ENCODE measurements at places on chromosomes 3 and 15.

GRCh38 chr3:64300790-64301423 is 75.6 kb upstream of the PRICKLE2 start:
- peak; percentile 53 for DNase-seq

GRCh38 chr3:186261638-186262037 is 100.4 kb downstream of the DGKG start:
- no peak for DNase-seq

GRCh38 chr3:127137113-127137512 is 55.8 kb upstream of the PRR23E start:
- DNase-seq: no peak

DNA sequence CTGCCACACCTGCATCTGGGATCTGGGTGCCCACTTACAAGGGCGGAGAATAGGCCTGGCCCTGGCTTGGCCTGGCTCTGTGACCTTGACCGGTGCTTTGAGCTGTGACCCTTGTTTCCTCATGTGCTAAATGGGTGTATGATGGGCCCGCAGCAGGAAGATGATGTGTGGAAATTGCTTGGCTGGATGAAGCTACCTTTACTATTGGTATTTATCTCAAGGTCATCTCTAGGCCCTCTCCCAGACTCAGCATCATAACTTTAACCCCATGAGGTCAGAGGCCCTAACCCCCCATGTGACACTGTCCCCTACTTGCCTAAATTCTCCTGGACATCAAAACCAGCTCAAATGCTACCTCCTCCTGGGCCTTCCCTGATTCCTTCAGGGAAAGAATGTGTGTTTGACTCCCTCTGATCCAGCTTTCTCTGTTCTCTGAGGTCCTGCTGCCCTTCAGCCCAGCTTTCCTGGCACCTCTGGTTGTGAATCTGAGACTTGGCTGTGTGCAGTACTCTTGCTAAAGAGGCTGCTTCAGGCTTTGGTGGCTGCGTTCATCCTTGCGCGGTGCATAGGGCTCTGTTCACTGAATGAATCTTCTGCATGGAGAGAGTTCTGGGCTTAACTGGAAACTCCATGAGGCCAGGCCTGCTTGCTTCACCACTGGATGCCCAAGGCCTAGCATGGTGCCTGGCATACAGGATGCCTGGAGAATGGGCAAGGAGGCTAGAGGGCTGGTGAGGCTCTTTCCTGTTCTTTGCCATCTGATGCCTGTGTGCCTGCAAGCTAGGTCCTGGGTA is 25.2 kb upstream of the SLC6A6 start:
- no peak for DNase-seq

DNA sequence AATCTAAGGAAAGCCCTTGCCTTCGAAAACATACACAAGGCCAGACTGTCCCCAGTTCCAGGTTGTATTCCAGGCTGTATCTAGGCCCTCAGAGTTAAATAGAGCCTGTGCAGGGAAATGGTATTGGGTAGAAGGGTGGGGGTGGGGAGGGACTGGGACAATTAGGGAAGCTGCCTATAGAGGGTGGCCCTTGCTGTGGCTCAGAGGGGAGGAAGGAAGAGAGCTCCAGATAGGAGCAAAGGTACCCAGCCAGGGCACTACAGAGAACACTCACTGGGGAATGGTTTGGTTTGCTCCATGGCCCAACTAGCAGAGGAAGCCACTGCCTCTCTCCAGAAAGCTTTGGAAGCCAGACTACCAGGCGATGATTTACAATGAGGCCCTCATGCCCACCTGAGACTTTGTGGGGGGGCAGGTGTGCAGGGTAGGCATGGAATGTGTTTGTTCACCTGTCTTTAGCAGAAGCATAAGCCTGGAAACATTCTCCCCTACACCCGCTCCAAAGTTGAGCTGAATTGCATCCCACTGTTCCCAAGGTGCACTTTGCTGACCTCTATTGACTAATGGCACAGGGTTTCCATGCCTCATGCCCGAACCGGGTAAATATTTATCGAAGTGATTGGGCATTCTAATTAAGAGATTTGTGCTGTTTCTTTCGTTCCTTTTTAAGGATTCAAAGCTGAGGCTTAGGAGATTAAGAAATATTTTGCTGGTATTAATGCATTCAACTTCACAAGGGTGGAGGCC is 6.3 kb upstream of the TLE3 start:
- DNase-seq: no peak

- no peak for DNase-seq
Observed at GRCh38 chr3:123151251-123151705, 50.5 kb upstream of the SEC22A start.
